ENCODE measurements at places on chromosomes 5 and 9.

- no peak for DNase-seq
These were observed 200.2 kb downstream of the CFAP90 start for GRCh38 chr5:7650755-7651154.

DNA sequence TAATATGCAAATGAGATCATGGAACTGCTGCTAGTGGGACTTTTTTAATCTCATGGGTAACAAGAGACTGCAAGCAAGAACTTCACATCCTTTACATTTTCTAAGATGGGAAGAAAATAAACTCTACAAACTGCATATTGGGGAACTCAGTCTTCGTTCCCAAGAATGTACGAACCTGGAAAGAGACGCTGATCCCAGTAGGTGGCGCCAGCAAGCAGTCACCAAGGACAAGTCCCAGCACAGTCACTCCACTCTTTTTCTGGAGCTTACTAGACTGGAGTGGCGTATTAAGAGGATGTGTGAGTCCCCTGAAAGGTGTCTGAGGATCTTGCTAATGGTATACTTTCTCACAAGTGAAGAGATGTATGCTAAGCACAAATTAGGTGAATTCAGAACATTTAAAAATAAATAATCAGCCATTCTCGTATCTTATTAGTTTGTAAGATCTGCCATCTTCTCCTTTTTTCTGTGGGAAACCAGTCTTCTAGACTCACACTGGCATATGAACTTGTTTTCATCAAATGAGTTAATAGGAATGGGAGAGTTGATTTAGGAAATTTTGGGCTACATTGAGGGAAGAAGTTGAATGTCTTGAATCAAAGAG lies 16.0 kb upstream of the PUM3 start:
- peak; percentile 45 for DNase-seq

DNA sequence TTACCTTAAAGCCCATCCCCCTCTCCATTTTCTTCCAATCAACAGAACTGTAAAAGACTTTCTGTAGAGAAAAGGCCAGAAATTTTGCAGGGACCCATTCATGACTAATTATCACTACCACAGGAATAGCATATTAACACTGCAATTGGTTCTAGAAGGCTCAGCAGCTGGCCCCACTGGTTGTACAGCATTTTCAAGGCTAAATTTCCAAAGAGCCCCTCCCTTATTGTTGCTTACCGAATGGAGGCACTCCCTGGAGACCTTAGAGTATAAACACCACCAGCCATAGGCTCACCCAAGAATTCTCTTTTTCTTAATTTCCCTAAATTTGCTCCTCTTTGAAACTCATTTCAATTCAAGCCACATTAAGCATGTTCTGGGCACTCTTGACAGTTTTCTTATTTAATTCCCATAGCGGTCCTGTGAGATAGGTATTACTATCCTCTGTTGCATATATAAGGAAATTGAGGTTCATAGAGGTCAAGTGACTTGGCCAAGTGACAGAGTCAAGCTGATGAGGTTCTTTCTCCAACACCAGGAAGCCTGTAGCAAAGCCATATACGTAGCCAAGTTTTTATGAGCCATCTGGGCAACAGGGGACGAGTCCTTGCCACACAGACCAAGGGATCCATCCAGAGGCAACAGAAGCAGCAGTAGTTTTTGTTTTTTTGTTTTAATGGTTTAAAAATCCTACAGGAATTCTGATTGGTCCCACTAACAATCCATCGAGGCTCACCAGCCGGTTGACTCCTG lies 83.9 kb upstream of the NR5A1 start:
- no peak for DNase-seq

- DNase-seq: no peak
These were observed 54.8 kb downstream of the FAM114A2 start for GRCh38 chr5:153983885-153984284.

DNA sequence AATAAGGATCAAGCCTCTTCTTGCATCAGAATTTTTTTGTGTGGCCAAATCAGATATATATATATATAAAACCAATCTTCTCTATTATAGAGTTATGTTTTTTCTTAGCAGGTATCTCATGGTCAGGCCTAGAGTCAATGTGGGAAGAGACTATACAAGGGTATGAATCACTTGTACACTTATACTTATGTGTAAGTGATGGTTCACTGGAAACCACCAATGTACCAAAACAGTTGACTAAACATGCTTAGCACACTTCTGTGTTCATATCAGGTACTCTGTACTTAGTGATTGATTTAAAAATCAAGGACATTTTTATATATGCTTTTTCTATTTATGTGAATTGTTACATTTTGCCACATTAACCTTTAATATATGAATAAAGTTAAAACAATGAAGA lies 92.6 kb downstream of the CWC27 start:
- no peak for DNase-seq

GRCh38 chr5:154107756-154108155 lies 69.0 kb downstream of the MFAP3 start:
- DNase-seq: no peak

GRCh38 chr9:110949081-110949480 lies 89.2 kb downstream of the LPAR1 start:
- no peak for DNase-seq

GRCh38 chr5:2576823-2577222 lies 174.7 kb downstream of the IRX2 start:
- DNase-seq: no peak

DNA sequence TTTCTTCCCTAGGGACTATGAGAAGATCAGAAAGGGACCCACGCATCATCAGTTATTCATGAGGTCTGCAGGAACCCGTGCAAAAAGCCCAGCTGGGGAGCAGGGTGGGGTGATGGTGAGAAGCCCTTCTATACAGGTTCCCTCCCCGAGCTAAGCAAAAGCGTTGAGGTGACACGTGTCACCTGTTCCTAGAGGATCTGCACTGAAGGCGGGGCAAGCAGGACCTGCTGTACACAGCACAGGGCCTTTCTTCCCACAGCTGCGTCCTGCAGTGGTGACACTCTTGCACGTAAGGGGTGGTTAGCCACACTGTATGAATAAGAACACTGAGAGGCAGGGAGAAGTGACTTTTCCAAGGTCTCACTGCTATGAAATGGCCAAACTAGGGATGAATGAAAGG lies 37.2 kb upstream of the SH3PXD2B start:
- no peak for DNase-seq

DNA sequence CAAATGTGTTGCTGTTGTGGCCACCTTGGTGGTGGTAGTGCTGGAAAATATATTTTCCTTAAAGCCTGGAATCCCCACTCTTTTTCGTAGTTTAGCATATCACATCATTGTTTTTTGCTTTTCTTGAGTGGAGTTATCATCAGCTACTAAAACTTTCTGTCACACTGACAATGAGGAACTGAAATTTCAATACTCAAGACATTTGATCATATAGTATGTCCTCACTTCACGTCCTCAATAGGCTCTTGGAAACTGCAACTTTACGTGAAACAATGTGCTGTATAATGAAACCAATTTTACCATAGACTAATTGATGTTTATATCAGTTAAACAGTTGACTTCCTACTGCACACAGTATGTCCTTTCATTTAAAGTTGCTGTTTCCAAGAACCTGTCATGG lies 265.8 kb downstream of the ADGRV1 start:
- DNase-seq: no peak

DNA sequence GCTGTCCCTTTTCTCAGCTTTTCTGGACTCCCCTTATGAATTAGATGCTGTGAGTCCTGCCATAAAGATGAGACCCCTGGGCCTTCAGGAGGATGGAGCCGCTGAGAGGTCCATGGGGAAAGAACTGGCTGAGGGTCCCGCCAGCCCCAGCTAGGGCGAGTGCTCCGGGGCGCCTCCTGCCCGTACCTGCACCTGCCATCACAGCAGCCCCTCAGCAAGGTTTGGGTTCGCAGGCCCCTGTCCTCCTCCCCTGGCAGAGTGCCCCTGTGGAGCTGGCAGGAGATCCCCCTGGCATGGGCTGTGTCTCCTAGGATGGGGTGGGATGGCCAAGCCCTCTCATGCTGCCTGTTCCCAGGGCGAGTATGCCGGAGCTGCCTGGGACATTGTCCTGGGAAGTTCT lies 64.2 kb downstream of the COL5A1 start:
- DNase-seq: no peak

GRCh38 chr9:101229606-101230005 lies 155.2 kb downstream of the BAAT start:
- no peak for DNase-seq

DNA sequence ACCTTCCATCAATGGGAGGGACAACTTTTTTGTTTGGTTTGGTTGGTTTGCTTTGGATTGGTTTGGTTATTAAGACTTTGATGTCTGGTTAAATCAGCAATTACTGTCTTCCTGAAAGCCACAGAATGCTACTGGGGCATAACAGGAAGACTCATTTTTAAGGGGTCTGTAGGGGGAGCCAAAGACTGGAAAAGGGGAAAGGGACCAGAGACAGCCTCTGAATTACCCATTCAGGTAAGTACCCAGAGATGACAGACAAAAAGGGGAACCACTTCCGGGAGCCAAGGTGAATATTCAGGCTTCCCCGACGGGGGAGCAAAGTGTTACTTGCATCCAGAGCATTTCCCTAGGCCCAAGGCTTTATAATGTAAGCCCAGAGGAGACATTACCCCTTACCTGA lies 4.6 kb upstream of the FEM1C start:
- DNase-seq: no peak

Data from NCI-H2107 (cell line).